K562 (cell line): ENCODE measurements at places on chromosomes 1 and 21.

- DNase-seq, result no peak
Measured at GRCh38 chr1:71435951-71436350, 355.1 kb upstream of the ZRANB2 start.

- no peak for DNase-seq
Measured at GRCh38 chr1:244083383-244083943, 32.4 kb downstream of the ZBTB18 start.

- no peak for DNase-seq
Measured at GRCh38 chr1:186272486-186272885, 102.6 kb downstream of the TPR start.

GRCh38 chr1:64517640-64518039 is 47.7 kb downstream of the CACHD1 start:
- DNase-seq, result no peak

DNA sequence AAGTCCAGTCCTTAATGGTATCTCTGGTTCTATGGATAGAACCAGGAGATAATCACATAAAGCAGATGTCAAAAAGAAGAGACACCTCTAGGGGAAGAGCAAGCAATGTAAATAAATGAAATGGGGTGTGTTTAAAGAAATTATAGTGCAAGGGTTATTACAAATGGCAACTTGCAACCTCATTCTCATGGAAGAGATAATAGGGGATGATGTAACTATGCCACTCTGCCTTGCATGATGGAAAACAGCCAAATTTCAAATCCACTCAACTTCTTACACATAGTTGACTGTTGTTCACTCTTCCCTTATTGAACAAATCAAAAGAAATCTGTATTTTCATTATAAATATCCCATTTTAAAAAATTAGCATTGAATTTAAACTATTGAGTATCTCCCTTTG is 274.0 kb upstream of the TMPRSS15 start:
- no peak for DNase-seq

DNA sequence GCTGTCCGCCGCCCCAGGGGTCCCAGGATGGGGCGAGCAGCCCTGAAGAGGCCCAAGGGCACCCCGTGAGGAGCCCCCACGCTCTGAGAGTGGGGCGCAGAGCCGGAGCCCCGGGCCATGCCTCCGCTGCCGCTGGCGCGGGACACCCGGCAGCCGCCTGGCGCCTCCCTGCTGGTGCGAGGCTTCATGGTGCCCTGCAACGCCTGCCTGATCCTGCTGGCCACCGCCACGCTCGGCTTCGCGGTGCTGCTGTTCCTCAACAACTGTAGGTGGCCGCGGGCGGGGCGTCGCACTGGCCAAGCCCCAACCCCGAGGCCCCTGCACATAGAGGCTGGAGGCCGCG is 14.5 kb downstream of the AGRN start:
- no peak for DNase-seq

- DNase-seq, result peak; percentile 95
Measured at GRCh38 chr1:11842154-11843041, 5.2 kb downstream of the NPPA start.

GRCh38 chr1:40232444-40232843 is 15.3 kb upstream of the TMCO2 start:
- peak; percentile 26 for DNase-seq

GRCh38 chr1:169368406-169368769 is 393 bp downstream of the BLZF1 start:
- peak; percentile 29 for DNase-seq

- no peak for DNase-seq
Measured at GRCh38 chr1:29478151-29478791, 241.9 kb downstream of the PTPRU start.

DNA sequence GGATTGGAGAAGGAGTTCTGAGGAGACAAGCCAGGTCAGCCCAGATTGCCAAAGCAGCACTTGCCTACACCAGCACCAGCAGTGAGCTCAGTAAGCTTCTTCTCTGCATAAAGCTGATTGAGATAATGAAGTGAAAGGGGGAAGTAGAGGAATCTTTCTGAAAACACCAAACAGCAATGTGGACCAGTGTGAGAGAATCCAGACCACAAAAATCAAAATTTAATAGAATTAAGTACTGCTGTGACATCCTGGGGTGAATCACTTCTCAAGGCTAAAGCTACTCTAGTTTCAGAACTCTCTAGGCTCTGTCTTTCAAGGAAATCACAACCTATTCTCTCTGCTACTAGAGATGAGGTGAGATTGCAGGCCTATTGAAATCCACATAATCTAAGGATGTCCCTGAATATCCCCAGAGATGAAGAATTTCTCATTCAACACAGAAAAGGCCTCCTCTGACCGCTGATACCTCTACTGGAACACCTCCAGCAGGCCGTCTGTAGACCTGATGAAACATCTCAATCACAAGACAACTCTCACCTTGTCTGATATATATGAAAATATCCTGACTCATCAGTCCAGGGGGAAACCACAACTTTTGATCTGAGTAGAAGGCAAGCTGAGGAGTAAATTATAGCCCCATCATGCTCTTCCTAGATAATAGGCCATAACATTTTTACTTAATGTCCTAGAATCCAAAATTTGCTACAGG is at the start of gene FCRL4:
FCRL4 (minus strand) TSS at position 127 of the 709 bp plus-strand sequence. CDS start 141 bp downstream, outside the sequence.
- no peak for DNase-seq

DNA sequence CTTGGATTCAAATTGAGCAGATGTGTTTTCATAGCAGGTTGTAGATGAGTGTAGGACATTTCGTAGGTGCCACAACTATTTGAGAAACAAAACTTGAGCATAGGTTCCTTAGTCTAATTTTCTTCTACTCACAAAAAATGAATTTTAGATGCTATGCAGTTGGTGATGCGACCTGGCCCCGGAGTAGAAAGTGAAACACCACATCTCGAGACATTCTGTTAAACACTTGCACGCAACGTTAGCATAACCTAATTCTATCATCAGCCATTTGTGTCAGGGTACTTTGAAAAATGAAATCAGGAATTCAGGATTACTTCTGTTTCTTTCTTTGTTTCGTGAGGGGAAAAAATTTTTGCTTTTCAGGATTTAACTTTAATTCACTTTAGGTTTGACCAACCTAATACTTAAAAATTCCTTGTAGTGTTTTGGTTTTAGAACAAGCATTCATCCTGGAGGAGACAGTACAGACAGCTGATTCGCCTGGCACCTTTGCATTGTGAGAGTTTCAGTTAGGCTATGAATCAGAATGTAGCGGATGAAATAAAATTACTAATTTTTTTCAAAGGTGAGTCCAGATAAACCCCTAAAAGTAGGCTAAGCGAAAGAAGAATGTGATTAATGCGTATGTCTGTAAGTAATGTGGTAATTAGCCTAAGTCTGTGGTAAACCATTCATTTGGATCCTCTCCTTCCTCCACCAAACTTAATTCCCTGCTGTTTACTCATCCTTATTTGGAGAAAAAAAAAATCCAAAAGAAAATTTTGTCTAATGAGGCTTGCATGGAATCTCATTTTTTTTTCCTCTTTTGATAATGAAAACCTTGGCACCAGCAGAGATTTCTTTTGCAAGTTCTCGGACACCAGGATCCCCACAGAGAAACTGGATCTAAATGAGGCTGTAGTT is 44.9 kb downstream of the MAP3K21 start:
- DNase-seq, result no peak

DNA sequence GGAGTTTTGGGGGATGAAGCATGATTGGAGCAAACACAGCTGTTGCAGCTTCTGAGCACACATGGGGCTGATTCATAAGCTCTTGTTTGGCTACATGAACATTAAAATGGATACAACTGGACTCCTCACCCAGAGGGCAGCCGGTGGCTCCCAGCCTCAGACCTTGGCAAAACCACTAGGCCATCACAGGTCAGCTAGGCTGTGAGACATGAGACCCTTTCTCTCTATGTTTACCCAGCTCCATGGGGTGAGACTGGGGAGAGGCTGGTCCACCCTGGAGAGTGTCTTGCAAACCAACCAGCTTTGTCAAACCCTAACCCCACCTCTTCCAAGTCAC is 388.7 kb downstream of the PTPRU start:
- DNase-seq, result no peak

DNA sequence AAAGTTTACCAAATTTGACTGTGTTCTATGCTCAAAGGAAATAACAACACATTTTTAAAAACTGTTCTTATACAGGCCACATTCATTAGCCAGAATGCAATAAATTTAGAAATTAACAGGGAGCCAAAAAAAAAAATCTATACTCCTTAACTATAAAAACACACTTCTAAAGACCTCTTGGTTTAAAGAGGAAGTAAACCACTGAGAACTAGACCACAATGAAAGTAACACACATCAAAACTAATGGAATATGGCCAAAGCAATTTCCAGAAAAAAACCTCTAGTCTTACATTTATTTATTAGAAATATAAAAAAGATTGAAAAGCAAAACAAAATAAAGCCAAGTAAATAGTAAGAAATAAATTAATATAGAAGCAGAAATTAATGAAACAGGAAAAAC is 48.9 kb upstream of the GADD45A start:
- no peak for DNase-seq

GRCh38 chr1:172251486-172251885 is 169.0 kb upstream of the C1orf105 start:
- DNase-seq, result no peak

DNA sequence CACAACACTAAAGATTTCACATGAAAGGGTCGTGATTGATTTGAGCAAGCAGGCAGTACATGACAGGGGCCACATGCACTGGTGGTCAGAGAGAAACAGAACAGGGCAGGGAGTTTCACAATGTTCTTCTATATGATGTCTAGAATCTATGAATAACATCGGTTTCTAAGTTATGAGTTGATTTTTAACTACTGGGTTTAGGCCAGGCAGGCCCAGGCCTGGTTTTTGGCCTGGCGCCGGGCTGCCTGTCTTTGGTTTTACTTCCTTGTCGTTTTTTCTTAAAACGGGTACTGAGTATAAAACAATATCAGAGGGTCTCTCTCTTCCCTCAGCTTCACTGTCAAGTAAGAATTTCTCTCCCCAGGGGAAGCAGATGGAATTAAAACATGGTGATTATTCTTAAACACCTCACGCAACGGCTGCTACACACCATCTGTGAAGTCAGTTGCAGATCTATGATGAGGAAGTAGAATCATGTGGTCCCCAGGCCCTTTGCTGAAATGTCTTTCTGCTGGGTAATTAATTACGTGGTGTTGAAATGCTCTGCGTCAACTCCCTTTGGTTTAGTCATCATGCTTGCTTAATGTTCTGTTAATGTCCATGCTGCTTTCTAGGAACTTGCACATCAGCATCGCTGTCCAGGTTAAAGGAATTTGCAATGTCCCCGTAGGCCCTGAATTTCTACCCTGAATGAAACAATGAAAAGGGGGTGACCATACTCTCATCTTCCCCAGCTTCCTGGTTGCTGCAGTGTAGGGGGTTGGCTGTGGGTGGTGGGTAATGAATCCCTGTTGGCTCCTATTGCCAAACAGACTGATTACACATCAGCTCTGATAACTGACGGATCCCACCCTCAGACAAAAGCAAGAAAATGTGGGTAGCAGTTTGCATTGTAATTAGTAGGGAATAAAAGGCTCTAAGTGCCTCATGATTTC is 70.3 kb downstream of the SERINC2 start:
- peak; percentile 61 for DNase-seq

DNA sequence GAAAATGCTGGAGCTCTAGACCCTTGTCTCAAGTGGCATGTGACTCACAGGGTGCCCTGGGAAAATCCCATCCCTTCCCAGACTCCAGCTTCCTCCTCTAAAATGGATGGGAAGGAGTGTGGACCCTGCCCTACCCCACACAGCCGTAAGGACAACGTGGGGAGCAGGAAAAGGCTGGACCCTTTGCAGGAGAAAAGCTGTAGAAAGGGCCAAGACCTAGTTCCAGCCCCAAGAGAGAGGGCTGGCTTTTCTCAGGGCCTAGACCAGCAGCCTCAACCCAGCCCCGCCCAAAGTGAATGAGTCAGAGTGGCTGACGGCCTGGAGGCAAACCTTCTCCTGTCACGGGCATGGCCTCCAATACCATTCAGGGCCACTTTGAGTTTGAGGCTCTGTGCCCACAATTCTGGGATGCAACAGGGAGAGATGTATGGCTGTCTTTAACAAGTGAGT is 1.1 kb downstream of the LAMB3 start:
- DNase-seq, result peak; percentile 80

DNA sequence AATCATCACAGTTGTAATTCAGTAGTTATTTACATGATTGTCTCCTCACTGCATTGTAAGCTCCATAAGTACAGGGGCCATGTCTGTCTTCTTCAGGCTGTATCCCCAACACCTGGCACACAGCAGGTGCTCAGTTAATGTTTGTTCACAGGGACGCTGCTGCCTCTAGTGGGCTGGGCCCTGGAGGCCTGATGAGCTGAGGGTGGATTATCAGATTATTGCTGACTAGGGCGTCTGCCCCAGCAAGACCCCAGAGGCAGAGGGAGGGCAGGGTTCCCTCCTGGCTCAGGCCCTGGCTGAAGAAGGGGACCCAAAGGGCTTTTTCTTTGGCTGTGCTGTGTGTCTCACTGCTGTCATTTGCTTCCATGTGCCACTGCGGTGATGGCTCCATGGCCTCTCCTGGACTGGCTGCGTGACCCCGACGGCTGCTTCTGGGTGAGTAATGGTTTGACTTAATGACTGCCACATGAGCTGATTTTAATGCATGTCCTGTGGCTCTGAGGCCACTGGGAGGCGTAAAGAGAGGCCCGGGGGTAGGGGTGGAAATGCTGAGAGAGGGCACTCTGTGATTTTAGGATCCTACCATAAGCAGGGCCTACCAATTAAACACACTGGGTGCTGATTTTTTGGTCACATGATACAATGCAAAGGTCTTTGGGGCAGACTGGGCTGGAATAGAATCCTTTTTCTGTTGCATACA is 20.8 kb upstream of the EPB41 start:
- peak; percentile 63 for DNase-seq

DNA sequence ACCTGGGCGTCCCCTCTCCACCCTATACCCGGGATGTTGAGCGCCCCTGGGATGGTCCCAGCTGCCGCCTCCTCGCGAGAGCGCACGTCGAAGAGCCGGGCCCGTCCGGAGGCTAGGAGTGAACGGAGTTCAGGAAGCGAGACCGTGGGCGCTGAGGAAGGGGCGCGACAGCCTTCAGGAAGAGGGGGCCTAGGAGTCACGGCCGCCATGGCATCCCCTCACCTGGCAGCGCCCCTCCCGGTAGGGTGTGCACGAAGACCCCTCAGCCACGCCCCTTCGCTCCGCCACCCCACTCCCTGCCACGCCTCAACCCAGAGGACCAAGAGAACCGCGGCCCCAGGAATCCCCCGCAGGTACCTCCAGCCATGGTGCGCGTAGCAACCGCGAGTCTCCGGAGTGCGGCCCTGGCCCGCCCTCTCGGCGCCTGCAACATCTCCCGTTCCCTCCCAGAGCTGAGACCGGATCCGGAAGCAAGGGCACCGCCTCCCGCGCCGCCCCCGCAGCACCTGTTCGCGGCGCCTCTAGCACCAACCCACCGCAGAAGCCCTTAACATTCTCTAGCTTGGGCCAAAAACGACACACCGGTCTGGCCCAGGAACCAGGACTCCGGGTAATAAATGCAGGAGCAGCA is at the start of gene TSTD1:
TSTD1 (minus strand) TSS at position 442 of the 631 bp plus-strand sequence; CDS start at position 367, 75 bp downstream.
- DNase-seq, result no peak

DNA sequence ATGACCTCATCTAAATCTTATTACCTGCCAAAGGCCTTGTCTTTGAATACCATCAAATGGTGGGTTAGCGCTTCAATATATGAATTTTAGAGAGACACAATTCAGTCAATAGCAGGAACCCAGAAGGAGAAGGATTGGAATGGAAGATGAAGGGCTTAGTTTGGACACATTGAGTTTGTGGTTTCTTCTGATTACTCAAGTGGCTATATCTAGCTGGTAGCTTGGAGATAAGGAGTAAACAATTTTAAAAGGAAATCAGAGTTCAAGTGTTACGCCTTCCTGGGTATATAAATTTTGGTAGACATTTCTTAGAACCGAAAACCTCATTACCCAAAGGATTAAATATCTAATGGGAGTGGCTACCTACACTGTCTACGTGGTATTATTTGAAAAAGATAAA is 80.2 kb downstream of the RGS2 start:
- DNase-seq, result no peak
